ENCODE measurements at places on chromosomes 6 and 20.

DNA sequence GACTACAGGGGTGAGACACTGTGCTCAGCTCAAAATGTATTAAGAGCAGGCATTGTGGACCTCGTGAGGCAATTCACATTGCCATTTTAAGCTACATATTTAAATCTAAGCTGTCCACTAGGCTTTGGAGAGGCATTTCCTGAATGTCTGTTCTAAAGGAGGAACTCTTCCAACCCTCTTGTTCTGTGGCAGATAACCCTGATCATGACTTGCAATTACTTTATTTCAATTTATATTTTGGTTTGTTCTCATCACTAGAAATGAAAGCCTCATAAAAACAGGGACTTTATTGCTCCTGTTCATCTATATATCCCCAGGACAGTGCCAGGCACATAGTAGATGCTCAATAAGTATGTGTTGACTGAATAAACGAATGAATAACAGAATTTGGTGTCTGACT, 84.0 kb upstream of the SALL4 start:
- DNase-seq = no peak

GRCh38 chr20:59316911-59317731, 16.7 kb downstream of the EDN3 start:
- DNase-seq = no peak

DNA sequence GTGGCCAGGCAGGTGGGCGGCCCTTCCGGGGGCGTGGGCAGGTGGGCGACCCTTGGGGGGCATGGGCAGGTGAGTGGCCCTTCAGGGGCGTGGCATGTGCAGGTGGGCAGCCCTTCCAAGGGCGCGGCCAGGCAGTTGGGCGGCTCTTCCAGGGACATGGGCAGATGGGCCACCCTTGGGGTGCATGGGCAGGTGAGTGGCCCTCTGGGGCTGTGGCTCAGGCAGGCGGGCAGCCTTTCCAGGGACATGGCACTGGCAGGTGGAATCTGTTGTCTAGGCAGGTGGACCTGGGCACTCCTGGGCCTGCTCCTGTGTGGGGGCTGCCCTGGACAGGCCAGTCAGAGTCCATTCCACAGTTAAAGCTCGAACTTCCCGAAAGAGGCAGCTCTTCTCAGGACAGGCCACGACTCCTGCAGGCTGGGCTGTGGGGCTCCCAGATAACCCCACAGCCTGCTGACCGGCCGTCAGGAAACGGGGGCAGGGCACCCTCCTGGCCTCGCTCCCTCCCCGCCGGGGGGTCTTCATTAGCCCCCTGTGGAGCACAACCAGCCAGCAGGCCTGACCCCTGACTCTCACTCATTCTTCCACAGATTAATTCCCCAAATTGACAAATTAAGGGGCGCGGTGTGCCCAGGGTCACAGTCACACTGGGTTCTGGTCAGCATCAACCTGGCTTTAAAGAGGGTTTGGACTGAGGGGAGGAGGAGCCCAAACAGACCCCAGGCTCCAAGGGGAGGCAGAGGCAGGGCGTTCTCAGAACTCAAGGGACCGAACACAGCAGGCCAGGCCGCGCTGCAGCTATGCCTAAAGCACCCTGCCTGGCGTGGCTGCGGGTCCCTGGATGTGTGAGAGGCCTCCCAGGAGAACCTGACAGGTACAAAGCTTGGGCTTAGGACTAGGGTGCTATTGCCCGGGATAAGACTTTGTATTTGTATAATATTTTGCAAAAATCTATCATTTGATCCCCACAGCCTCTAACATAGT, 130.0 kb downstream of the DLL1 start:
- DNase-seq = no peak

DNA sequence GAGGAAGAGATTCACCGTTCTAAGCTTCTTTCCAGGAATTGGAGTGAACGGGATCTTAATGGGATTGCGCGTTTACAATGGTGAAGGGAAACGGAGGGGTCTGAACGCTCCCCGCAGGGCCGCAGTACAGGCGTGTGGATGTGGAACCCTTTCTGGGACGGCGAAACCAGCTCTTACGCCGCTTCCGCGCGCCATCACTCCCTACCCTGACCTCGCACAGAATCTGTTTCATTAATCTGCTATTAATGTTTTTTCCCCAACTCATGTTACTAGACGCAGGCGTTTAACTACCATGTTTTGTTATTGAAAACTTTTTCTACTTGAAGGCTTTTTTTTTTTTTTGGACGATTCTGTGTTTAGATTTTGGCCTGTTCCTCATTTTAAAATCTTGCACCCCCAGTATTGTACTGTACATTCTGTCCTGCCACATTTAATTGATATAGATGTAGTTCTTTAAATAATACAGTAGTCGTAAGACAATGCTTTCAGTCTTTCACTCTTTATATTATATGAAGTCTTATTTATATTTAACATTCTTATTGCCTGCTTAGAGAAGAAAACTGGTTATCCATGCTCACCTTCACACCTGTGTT, 696 bp upstream of the SUPT3H start:
- DNase-seq = no peak

DNA sequence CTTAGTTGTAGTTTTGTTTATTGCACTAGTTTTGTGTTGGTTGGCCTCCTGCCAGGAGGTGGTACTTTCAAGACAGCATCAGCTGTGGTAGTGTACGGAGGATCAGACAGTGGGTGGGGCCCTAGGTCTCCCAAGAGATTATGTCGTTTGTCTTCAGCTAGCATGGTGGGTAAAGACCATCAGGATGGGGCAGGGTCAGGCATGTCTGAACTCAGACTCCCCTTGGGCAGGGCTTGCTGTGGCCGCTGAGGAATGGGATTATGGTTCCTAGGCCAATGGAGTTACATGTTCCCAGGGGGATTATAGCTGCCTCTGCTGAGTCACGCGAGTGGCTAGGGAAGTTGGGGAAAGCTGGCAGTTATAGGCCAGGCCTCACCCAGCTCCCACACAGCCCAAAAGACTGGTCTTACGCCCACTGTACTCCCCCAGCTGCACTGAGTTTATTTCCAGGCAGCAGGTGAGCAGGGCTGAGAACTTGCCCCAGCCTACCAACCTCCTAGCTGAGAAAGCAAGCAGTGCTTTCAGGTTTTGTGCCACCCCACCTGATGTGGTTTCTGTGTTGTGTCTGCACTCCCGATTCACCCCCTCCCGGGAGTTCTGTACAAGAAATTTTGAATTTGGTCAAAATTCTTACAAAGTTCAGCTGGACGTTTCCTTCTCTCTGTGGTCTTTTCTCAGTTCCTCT, 24.7 kb downstream of the ZSCAN31 start:
- no peak for DNase-seq

DNA sequence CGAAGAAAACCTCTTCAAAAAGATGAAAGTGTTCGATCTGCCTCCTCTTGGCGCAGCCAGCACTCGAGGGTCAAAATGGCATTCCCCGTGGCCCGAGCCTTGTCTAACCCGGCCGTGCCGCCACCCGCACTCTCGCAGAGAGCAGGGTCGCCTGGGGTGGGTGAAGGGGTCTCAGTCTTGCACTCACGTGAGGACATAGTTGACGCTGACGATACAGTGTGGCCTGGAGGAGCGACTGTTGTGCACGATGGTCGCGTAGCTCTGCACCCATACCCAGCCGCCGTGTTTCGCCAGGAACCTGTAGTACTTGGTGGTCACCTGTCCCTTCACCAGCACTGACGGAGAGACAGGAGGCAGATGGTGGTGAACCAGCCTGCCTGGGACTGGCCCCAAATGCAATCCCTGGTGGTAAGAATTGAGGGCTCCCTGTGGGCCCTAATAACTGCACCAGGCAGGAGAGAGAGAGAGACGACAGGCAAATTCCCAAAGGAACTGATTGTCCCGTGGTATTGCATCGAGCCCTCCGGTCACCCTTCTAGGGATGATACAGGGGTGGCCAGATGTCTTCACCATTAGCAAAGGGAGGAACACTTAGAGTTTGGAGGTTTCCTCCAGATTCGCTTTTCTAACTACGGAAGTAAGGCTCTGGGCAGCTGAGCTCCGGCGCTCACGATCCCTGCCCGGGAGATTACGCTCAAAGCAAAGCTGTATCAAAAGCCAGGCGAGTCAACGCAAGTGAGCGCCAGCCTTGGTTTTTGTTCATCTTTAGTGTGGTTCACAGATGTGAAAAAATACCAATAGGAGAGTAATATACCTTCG, 17.4 kb downstream of the SIM1 start:
- DNase-seq = no peak

DNA sequence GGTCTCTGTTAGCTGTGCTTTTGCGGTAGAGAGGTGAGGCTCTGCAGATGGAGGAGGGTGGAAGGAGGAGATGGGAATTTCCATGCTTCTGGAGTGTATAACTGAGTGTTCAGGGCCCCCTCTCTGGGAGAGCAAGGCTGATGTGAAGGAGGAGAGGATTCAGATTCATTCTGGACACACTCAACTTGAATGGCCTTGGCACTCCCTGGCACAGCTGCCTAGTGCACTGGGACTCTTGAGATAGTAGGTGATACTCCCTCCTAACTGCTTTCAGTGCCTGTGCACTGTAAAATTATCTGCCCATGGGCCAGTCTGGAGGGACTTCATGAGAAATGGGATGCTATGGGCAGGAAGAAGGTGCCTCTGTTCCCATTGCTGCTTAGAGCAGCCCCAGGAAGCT, 54.2 kb upstream of the MYL9 start:
- no peak for DNase-seq

DNA sequence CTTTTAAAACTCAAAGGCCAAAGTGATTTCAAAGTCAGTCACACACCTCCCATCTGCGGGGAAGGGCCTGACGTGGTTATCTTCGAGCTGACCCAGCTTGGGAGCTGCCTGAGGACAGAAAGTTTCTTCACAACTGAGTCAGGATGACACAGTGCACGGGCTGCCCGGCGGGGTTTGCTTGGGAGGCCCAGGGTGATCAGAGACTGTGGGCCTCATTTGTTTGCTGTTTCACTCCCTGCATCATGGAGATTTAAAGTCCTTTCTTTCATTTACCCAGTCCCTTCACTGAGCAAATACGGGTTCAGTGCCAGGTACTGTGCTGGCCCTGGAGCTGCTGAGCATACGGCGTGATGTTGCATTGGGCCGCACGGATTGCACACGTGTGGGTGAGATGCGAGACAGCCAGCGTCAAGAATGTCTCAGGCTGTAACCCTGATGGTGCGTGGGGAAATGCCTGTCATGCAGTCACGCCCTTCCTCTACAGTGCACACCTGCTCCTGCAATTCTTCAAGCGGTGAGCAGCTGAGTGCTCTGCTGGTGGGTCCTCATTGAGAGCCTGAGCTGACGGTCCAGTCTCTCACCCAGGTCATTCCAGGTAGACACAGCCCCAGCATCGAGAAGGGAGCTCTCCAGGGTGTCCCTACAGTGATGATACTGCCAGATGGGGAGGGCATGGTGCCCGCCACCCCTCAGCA, 82.7 kb upstream of the PMEPA1 start:
- DNase-seq = no peak

DNA sequence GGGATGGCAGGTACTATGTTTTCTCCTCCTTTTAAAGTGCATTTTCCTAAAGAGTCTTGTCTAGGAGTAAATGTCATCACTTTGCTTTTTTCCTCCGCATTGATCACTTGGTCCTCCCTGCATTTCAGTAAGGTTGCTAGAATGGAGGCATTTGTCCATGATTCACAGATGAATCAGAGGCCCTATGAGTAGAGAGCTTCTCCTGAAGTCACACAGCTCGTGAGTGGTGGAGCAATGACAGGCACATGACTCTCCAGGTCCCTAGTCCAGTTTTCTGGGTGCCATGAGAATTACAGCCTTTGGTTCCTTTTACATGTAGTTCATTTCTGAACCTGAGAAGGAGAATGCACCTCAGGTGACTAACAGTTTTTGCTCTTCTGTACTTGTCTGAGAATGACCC, 50.5 kb downstream of the HLA-A start:
- no peak for DNase-seq

- DNase-seq = no peak
Measured at GRCh38 chr6:18126121-18126520, 3.6 kb upstream of the NHLRC1 start.

- no peak for DNase-seq
Measured at GRCh38 chr6:90230548-90231215, 66.0 kb downstream of the BACH2 start.

DNA sequence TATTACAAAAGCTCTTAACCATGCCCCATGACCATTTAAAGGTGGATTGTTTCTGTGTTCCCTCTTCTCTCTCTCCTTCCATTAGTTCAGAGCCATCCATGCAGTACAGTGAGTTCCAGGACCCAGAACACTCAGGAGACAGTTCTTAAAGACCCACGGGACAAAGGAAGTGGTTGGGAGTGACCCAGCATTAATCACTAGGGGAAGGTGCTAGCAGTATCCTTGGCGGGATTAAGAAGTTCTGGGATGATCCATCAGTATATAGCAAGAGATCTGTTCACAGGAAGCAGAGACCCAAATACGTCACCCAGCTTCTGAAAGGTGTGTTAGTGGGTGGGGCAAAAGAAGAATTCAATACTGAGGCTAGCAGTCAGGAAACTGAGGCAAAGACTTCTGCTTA, 154.1 kb downstream of the PHF3 start:
- DNase-seq = no peak

- DNase-seq = no peak
Measured at GRCh38 chr6:21245488-21245887, 348.1 kb upstream of the SOX4 start.

DNA sequence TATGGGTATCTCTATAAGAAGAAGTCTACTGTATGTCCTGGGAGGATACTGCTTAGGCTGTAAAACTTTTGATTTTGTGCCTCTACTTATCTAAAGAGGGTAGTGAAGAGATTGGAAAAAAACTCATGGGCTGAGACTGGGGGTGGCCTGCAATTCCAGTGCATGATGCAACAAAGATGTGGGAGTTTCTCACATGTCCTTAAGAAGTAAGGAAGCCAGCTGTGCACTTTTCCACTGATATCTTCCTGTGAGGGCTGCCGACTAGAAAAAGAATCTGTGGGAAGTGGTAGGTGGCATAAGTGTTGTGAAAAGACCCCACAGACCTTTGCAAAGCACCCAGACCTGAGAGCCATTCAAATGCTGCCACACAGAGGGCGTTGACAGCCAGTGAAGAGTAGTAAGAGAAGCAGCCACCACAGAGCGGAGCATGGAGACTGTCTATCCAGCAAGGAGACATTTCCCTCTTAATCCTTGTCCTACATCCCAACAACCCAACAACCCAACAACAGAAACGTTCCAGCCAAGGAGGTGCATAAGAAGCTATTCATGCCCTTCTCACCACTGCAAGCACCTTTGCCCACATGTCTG, 65.1 kb downstream of the PFDN4 start:
- no peak for DNase-seq

GRCh38 chr20:58712806-58713731, 20.5 kb downstream of the NPEPL1 start:
- DNase-seq = no peak

DNA sequence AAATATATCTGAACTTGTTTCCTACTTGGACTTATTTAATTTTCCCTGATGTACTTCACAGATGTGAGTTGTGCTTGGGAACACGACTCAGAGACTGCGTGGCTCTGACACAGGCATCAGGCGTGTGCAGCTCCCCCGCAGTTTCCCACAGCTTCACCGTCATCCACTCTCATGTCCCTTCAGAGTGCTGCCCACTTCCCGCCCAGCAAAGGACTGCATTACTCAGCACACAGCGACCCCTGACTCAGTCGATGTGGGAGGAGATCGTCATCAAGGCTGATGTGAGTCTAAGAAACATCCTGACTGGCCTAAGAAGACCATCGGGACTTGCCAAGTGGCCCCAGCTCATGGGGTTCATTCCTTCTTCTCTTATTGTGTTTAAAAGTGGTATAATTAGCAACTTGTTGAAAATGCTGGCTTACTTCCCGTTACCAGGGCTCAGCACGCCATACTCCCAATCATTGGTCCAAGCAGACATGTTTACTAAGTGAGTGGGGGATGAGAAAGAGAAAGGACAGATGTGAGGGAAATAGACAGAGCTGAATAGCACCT, 539.4 kb upstream of the JARID2 start:
- DNase-seq = no peak
